ENCODE measurements at places on chromosomes 1 and 21. TPM values are rescaled to one million over a fixed set of nuclear protein-coding genes. Genes with fewer than 3 reads are reported as not detected.
A peak's percentile ranks its signal among the peaks of the same experiment; 100 is the strongest.

GRCh38 chr1:203673550-203674411, 47.1 kb downstream of the ATP2B4 start:
- DNase-seq, result peak; percentile 65

GRCh38 chr1:183569141-183569540, 21.1 kb downstream of the NCF2 start:
- DNase-seq, result no peak

- no peak for DNase-seq
These were observed 13.4 kb downstream of the EPRS1 start for GRCh38 chr1:220032911-220033310.

- DNase-seq, result no peak
These were observed 3.0 kb upstream of the TUFT1 start for GRCh38 chr1:151537112-151537511.

- no peak for DNase-seq
These were observed 18.4 kb upstream of the SIPA1L2 start for GRCh38 chr1:232648316-232648715.

- no peak for DNase-seq
These were observed 150.4 kb downstream of the OMA1 start for GRCh38 chr1:58396150-58396549.

DNA sequence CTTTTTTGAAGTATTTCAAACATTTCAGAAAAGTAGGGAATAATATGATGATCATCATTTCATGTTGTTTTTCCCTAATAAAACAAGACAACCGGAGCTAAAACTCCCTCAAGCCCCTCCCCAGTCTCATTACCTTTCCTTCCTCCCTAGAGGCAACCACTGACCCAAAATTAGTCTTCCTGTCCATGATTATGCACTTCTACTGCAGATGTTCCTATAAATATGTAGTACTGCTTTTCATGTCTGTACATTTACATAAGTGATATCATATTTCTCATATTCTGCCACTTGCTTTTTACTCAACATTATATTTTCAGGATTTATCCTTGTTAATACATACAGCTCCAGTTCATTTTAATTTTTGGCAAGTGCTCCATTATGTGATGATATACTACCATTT, 58.7 kb upstream of the GOLT1A start:
- DNase-seq, result no peak

- DNase-seq, result peak; percentile 51
These were observed 69.4 kb downstream of the NTPCR start for GRCh38 chr1:233019778-233020325.

GRCh38 chr1:76666499-76666898, 200.8 kb upstream of the ST6GALNAC5 start:
- DNase-seq, result no peak

DNA sequence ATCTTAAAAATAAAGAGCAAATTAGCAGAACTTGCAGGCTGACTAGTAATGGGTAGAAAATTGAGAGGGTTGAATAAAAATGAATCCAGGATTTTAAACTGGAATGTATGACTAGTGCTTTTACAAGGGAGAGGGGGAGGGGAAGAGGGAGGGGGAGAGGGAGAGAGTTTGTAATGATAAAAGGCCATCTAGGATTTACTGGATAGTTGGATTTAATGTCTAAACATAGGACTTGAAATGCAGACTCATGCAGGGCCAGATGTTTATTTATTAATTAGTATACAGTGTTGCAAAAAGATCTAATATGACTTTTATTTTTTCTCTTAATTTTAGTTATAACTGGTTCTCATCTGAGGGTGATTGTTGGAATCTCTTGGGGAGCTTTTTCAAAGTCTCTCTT, 4.3 kb downstream of the ZNF326 start:
- no peak for DNase-seq

- DNase-seq, result no peak
These were observed 25.0 kb downstream of the GIPC2 start for GRCh38 chr1:78070758-78071157.

DNA sequence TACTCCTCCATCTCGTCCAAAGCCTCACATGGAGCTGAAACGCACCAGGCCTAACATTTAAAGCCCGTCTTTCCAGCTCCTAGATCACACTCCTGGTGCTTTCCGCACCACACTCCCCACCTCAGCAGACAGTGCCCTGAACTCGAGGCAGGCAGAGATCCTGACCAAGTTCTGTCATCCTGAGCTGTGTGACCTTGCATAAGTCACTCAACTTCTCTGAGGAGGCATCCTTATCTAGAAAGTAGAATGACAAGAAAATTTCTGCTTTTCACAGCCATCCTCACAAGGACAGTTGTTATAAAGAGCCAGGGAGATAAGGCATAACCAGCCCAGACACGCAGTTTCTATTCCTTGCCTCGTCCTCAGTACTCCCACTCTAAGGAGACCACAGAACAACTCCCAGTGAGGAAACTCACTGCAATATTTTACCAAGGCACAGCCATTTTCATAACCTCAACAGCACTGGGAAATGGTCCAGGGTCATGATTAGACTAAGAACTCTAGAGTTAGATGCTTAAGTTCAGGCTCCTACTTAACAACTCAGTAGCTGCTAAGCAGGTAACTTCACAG, 3.1 kb downstream of the LRP8 start:
- DNase-seq, result no peak

DNA sequence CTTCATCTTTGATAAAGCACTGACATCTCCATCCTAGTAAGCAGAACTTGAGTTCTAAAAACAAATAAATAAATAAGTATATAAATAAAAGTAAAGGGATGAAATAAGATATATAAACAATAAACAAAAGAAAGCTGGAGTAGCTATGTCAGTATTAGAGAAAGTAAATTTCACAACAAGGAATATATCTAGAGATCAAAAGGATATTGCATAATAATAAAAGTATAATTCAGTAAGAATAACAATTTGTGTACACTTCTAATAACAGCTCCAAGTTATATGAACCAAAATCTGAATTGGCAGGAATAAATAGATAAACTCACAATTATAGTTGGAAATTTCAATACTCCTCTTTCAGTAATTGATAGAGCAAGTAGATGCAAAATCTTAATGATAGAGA, 9.8 kb upstream of the CENPF start:
- DNase-seq, result no peak

GRCh38 chr1:50416150-50416527, 7.1 kb downstream of the DMRTA2 start:
- DNase-seq, result no peak

The MIXL1 gene
- polyA plus RNA-seq, result 1.1 TPM

The GPR25 gene
- polyA plus RNA-seq, result 0.44 TPM

The JTB gene
- 121 TPM for polyA plus RNA-seq

The CYP4A22 gene
- 1.0 TPM for polyA plus RNA-seq

The SPRR3 gene
- 0.24 TPM for polyA plus RNA-seq

The PALMD gene
- polyA plus RNA-seq, result 13.7 TPM

The HES3 gene
- polyA plus RNA-seq, result 3.2 TPM

The OLFML2B gene
- polyA plus RNA-seq, result 33.1 TPM

Data from spinal cord (tissue), 10 donors.